ENCODE measurements at places on chromosomes 1 and 21. TPM values are rescaled to one million over a fixed set of nuclear protein-coding genes. Genes with fewer than 3 reads are reported as not detected.

DNA sequence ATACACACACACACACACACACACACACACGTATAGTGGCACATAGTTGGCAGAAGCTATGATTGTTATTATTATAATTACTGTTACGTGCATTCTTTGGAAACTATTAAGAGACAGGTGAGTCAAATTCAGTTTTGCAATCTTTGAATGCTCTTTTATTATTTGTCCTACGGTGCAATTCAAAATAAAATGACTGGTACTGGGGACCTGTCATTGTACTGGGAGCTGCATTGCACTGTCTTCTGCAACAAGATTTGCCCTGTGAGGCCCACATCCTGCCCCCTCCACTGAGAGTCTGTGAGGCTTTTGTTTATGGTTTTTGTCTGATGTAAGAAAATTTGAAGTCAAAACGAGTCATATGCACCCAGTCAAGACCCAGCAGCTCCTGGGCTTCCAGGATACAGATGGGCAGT lies 1.9 kb downstream of the LY9 start:
- H3K4me1 ChIP-seq, result no peaks in the 10 kb centered on the region
- no peak overlapping the region for H3K4me3 ChIP-seq
- no peaks in the 10 kb centered on the region for H3K36me3 ChIP-seq
- H3K27me3 ChIP-seq, result no peaks in the 10 kb centered on the region
- DNase-seq, result no peak

DNA sequence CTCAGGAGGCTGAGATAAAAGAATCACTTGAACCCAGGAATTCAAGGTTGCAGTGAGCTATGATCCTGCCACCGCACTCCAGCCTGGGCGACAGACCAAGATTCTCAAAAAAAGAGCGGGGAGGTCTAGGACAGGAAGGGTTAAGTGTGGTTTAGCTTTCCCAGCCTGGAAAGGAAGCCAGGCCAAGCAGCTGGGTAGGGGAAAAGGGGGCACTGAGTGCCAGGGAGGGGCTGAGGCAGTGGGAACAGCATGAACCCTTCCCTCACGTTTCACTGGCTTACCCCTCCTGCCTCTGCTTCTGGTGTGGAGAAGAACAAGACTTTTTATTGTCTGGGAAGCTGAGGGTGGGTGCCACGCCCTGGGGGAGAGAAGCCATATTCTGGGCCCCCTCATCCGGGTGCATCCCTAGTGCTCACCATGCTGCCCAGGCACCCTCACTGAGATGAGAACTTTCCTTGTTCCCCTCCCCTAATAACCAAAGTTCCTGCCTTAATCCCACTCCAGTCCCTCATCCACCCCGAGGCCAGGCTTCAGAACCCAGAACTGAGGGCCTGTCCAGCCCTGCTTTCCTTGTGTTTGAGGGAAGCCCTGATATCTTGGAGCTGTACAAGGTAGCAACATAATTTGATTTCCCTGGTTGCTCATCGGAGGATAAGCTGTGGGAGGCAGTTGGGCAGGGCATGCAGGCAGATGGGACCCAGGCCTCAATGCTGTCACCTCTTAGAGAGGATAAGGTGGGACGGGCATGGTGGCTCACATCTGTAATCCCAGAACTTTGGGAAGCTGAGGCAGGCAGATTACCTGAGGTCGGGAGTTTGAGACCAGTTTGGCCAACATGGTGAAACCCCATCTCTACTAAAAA lies 2.0 kb upstream of the LMNA start:
- H3K27ac ChIP-seq, result peak overlapping the region; percentile 99
- H3K4me1 ChIP-seq, result peaks cover 17% of the 10 kb centered on the region

DNA sequence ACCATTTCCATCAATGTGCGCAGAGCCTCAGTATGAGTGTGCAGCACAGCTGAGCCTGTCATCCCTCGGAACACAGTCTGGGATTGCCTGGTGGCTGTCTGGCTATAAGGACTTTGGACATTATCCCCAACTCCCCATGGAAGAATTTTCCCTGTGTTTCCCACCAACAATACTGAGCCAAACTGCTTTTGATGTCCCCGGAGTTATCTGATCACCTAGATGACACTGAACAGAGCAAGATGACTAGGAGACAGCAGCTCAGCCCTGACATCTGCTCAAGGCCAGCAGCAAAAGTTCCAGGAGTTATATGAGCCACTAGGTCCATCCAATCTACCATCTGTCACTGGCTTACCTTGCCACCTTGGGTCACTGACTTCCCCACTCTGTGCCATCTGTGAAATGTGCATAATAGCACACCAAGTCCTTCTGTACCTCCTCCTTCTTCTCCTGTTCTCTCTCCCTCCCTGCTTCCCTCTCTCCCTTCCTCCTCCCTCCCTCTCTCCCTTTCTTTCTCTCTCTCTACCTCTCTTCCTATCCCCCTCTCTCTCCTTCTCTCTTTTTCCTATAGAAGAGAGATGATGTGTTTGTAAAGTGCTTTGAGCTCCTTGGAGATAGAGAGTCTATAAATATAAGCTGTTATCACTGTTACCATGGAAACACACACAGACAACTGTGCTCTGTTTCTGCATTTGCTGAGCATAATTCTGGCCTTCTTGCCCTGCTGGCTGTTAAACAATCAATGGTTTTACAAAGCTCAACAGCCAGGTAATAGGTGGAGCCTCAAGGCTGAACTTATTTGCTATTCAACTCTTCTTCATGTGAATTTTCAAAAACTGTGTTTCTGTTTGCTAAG lies 19.7 kb upstream of the ATP1B1 start:
- no peaks in the 10 kb centered on the region for H3K36me3 ChIP-seq
- no peak overlapping the region for H3K27ac ChIP-seq
- H3K27me3 ChIP-seq, result no peaks in the 10 kb centered on the region
- no peaks in the 10 kb centered on the region for H3K4me1 ChIP-seq

The S100A5 gene
- 0.24 TPM for polyA plus RNA-seq

DNA sequence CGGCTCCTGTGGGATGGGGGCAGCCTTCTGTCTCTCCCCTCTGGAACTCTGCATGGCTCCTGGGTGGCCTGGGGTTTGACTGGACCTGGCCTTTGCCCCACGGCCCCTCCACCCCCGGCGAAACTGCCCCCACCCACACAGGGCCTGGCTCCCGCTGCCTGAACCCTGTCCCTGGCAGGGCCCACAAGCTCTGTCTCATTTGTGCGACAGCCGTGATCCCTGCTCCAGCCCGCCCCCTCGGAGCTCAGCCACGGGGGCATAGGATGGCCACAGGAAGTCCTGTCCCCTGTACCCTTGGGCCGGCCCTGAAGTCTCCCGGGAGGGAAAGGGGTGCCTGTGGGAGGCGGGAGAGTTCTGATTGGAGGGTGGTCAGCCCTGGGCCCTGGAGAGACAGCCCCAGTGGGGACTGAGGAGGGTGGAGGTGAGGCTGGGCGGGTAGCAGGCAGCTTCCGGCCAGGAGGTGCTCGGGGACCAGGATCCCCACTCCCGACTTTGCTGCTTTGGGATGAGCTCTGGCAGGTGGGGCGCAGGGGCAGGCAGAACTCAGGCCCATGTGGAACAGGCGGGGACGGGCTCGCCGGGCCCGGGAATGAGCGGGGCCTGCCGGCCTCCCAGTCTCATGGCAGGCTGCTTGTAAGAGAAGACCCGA lies 45.1 kb downstream of the SLX9 start:
- H3K27ac ChIP-seq, result no peak overlapping the region
- H3K4me1 ChIP-seq, result peaks cover 7% of the 10 kb centered on the region
- H3K36me3 ChIP-seq, result no peaks in the 10 kb centered on the region
- H3K27me3 ChIP-seq, result peaks cover 4% of the 10 kb centered on the region

GRCh38 chr1:233975486-233975885 lies 71.0 kb downstream of the SLC35F3 start:
- H3K4me1 ChIP-seq, result no peaks in the 10 kb centered on the region
- no peaks in the 10 kb centered on the region for H3K27me3 ChIP-seq
- no peak overlapping the region for H3K4me3 ChIP-seq
- no peak overlapping the region for H3K27ac ChIP-seq

DNA sequence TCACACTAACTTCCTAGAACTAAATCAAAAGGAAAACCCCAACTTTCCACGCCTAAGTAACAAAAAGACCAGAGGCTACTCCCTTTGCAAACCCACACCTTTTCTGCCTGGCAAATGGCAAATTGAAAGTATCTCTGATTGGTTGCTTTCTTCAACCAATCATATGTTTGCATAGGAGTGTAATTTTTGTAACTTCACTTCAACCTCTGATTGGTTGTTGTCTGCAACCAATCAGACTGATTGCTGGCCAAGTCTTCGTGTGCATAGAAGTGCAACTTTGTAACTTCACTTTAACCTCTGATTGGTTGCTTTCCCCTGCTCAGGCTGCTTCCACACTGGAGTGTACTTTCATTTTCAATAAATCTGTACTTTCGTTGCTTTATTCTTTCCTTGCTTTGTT lies 36.9 kb upstream of the PADI2 start:
- no peak overlapping the region for H3K4me3 ChIP-seq
- H3K36me3 ChIP-seq, result no peaks in the 10 kb centered on the region
- H3K27me3 ChIP-seq, result no peaks in the 10 kb centered on the region
- peak; percentile 23 for DNase-seq
- H3K27ac ChIP-seq, result no peak overlapping the region

The C1orf53 gene
- 4.6 TPM for polyA plus RNA-seq

DNA sequence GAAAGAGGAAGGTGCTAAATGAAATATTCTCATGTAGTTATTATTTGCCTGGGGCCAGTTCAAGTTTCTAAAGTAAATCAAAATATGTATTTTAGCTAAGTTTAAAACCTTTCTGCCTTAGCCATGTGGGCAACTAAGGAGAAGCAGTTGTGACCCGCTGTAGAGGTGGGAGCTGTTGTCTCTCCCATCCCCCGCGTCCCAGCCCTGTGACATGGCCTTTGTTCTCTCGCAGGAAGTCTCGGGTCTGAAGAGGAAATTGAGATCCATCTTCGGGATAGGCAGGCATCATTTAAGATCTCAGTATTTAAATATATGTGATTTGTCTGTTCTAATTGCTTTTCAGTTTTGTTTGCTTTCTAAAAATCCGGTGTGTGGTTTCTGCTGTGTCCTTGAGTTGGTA lies 121.5 kb downstream of the CAMTA1 start:
- H3K36me3 ChIP-seq, result no peaks in the 10 kb centered on the region
- no peak overlapping the region for H3K4me3 ChIP-seq
- no peak overlapping the region for H3K27ac ChIP-seq
- no peaks in the 10 kb centered on the region for H3K4me1 ChIP-seq
- H3K27me3 ChIP-seq, result no peaks in the 10 kb centered on the region
- DNase-seq, result no peak

DNA sequence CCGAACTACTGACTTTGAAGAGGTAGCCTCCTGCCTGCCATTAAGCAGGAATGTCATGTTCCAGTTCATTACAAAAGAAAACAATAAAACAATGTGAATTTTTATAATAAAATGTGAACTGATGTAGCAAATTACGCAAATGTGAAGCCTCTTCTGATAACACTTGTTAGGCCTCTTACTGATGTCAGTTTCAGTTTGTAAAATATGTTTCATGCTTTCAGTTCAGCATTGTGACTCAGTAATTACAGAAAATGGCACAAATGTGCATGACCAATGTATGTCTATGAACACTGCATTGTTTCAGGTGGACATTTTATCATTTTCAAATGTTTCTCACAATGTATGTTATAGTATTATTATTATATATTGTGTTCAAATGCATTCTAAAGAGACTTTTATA lies 159.8 kb upstream of the SGIP1 start:
- H3K36me3 ChIP-seq, result no peaks in the 10 kb centered on the region
- no peak overlapping the region for H3K4me3 ChIP-seq
- DNase-seq, result no peak
- H3K27me3 ChIP-seq, result no peaks in the 10 kb centered on the region

The PPIAL4G gene
- polyA plus RNA-seq, result not detected

DNA sequence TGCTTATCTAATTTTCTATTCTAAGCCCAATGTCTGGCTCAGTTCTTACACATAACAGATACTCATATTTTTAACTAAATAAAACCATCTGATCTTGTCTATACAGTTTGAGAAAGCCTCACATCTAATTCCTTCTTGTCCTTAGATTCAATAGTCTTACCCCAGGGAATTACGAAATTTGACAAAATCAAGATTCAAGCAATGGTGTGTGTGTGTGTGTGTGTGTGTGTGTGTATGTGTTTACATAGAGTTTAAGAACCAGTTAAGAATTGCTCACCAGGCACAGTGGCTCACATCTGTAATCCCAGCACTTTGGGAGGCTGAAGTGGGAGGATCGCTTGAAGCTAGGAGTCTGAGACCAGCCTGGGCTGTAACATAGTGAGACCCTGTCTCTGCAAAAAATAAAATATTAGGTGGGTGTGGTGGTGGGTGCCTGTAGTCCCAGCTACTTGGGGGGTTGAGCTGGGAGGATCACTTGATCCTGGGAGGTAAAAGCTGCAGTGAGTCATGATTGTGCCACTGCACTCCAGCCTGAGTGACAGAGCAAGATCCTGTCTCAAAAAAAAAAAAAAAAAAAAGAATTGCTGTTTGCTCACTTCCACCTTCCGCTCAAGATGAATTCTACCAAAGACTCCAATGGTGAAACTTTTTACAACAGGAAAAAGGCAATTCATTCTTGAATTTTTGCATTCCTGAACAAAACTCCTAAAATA lies 6.2 kb downstream of the WDR64 start:
- H3K36me3 ChIP-seq, result no peaks in the 10 kb centered on the region
- no peak overlapping the region for H3K4me3 ChIP-seq
- no peaks in the 10 kb centered on the region for H3K4me1 ChIP-seq

DNA sequence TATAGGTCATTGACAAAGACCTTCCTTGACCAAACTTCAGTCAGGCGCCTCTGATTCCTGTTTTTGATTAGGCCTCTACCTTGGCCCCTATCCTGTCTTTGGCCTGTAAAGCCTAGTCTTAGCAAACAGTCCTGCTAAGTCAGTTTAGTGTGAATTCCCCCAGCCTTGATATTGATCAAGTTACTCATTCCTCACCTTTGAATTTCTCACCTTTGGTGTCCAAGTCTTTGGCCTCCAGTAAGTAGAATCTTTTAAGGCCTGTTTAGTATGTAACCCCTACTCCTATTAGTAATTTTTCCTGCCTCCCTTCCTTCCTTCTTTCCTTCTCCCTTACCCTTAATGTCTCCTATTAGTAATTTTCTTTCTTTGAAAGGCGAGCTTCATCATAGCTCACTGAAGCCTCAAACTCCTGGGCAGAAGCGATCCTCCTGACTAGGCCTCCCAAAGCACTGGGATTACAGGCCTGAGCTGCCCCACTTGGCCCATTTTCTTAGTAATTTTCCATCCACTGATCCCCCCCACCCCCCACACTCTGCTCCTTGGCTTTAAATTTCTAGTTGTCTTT lies 13.0 kb upstream of the ZNF692 start:
- no peak overlapping the region for H3K4me3 ChIP-seq
- H3K27ac ChIP-seq, result no peak overlapping the region
- no peaks in the 10 kb centered on the region for H3K36me3 ChIP-seq

DNA sequence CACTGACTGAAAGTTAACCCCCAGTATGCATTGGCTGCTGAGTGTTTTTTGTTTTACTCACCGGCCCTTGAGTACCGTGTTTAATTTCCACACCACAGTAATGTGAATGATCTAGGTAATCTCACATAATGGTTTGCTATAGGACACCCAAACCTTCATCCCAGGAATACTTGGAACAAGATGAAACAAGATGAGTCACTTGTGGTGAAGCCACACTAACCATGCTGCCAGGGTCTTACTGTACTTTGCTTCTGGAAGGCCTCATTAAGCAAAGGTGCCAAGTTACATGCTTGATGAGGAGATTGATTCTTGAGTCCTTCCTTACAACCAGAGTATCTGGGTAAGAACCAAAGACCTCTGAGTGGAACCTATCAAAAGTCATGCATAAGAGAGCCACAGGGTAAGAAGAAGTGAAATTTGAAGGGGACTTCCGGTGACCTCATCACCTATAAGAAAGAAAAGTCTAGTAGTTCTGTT lies 163.3 kb downstream of the NRIP1 start:
- H3K4me1 ChIP-seq, result peaks cover 10% of the 10 kb centered on the region
- H3K36me3 ChIP-seq, result no peaks in the 10 kb centered on the region
- H3K27me3 ChIP-seq, result no peaks in the 10 kb centered on the region
- H3K4me3 ChIP-seq, result no peak overlapping the region

The OR2T35 gene
- not detected for polyA plus RNA-seq
